ENCODE measurements at places on chromosomes 11 and 22. TPM values are rescaled to one million over a fixed set of nuclear protein-coding genes. Genes with fewer than 3 reads are reported as not detected.

- no peak for DNase-seq
Observed at GRCh38 chr11:125457814-125458343, 38.2 kb downstream of the FEZ1 start.

DNA sequence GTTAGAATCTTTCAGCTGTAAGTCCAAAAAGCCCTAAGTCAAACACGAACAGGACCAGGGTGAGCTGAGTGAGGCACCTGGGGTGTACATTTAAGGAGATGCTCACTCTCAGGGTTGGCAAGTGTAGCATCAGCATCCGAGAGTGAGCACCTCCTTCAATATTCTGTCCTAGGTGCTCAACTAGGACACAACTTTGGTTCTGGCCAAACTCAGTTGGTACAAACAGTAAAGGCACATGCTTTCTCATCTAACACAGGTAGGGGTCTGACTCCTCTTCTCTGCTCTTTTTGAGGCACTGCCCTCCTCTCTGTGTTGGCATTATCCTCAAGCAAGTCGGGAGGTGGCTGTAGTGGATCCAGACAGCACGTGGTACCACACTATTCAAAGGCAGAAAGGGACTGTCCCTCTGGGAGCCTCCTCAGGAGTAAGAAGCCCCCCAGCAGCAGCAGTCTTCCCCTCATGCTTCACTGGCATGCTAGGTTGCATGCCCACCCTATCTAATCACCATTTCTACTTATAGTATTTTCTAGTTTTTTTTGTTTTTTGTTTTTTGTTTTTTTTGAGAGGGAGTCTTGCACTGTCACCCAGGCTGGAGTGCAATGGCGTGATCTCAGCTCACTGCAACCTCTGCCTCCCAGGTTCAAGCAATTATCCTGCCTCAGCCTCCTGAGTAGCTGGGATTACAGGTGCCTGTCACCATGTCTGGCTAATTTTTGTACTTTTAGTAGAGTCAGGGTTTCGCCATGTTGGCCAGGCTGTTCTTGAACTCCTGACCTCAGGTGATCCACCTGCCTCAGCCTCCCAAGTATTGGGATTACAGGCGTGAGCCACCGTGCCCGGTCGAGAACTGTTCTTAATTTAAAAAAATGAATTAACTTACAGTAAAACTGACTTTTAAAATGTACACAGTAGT lies 14.7 kb upstream of the MAPK1 start:
- no peak for DNase-seq

- DNase-seq, result no peak
Observed at GRCh38 chr11:70109006-70109405, 30.9 kb downstream of the ANO1 start.

The SLC22A9 gene
- not detected for total RNA-seq

The DEFB131B gene
- not detected for total RNA-seq

GRCh38 chr22:35230839-35231584 lies 26.3 kb upstream of the HMGXB4 start:
- no peak for DNase-seq
